ENCODE measurements at places on chromosomes 6 and 20. TPM values are rescaled to one million over a fixed set of nuclear protein-coding genes. Genes with fewer than 3 reads are reported as not detected.

PRICKLE4 gene
- 0.80 TPM for total RNA-seq

DNA sequence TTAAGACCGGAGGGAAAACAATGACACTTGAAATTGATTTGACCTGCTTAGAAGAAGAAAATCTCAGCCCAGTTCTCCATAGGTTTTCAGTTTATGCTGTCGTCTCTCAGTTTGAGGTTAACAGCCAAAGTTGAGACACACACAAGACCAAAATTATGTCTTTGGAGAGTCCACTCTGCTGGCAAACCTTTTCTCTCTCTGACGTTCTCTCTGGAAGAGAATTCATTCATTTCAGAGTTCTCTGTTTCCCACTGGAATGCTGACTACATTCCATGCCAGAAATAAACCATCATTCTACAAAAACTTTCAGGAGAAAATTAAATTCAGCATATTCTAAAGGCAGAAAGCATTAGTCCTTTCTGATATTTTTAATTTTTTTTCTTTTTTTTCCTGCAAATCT, 155.2 kb downstream of the TFAP2A start:
- no peak for DNase-seq

DNA sequence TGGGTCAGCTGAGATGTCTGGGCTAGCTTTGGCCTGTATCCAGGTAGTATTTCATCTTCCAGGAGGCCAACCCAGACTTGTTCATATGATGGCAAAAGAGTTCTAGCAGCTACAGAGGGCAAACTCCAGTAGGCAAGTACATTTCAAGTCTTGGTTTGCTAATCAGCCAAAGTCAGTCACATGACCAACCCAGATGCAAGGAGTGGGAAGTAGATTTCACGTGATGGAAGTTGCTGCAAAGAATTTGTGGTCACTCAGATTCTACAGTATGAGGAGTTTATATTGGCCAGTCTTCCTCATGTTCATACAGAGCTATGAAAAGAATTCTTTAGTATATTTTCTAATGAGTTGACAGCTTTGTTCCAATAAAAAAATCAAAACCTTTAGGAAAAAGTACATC, 101.8 kb downstream of the PHACTR1 start:
- DNase-seq: no peak

DNA sequence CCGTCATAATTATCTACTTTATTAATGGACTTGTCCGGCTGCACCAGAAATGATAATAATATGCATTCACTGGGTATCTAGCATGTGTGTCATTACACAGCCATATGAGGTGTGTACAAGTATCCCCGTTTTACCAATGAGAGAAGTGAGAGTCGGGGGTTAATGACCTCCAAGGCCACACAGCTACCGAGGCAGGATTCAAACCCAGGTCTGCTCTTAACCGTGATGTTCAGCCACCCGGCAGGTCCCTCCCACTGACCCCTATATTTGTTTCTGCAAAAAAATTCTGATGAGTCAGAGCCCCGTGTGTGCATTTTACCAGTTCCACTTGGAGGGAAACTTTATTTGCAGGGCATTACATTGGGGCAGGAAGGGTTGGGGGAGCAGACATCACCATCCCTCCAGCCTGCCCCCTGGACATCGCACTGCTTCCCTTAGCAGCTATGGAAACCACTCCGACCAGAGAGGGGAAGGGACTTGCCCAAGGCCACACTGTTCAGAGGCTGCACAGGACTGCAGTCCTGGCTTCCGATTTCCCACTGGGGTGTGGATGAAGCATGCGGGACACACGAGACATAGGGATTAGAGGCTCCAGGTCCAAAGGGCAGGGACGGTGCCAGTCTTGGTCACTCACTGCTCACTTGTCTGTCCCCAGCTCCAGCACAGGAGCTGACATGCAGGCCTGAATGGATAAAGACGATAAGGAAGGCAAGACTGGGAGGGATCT, 10.1 kb upstream of the SRC start:
- DNase-seq: no peak

DNA sequence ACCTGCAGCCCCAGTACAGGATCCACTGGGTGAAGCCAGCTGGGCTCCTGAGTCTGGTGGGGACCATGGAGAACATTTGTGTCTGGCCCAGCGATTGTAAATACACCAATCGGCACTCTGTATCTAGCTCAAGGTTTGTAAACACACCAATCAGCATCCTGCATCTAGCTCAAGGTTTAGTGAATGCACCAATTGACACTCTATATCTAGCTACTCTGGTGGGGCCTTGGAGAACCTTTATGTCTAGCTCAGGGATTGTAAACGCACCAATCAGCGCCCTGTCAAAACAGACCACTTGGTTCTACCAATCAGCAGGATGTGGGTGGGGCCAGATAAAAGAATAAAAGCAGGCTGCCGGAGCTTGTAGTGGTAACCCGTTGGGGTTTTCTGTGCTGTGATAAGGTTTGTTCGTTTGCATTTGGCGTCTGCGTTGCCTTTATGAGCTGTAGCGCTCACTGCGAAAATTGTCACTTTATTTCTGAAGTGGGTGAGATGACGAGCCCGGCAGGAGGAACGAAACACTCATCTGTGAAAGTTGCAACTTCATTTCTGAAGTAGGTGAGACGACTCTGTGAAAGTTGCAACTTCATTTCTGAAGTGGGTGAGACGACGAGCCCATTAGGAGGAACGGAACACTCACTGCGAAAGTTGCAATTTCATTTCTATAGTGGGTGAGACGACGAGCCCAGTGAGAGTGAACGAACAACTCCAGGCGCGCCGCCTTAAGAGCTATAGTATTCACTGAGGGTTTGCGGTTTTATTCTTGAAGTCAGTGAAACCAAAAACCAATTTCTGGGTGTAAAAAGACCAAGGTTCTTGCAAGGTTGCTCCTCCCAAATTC, 31.1 kb downstream of the SERPINB6 start:
- no peak for DNase-seq

DNA sequence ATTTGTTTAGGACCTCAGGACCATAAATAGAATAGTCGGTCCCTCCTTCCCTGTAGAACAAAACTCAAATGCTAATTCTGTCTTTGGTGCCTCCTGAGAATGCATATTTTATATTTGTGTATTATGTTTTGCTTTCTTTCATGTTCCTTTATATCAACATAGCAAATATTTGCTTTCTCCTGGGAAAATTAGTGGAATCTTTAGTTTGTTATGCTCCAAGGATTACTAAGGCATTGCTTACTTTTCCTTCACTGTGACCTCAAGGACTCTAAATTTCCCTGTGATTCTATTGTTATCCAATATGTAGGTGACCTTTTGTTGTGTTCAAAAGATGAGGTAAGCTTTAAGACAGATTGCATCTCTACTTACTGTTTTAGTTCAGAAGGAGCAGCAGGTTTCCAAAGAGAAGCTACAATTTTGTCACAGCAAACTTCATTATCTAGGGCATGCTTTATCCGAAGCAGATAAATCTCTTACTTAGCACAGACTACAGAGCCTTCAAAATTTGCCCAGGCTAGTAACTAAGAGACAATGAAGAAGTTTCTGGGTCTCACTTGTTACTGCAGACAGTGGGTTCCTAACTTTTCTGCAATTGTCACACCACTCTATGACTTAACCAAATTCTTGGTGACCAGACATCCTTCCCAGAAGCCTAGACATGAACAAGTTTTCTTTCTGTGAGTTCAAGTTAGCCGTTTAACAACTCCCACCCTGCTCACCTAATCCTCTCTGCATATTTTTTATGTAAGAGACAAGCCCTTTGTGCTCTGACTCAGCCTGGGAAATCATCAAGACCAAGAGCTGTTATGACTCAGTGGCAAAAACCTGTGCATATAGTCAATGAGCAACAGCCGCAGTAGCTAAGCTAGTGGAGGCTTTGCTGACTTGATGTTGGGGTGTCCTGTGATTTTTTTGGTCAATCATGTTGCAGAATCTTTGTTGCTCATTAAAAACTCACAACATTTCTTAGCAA, 378.8 kb downstream of the QKI start:
- DNase-seq: no peak

- no peak for DNase-seq
These were observed 163.3 kb downstream of the CD83 start for GRCh38 chr6:14280766-14281293.

GRCh38 chr20:63699466-63700198, 3.2 kb downstream of the TNFRSF6B start:
- DNase-seq: peak; percentile 24

DNA sequence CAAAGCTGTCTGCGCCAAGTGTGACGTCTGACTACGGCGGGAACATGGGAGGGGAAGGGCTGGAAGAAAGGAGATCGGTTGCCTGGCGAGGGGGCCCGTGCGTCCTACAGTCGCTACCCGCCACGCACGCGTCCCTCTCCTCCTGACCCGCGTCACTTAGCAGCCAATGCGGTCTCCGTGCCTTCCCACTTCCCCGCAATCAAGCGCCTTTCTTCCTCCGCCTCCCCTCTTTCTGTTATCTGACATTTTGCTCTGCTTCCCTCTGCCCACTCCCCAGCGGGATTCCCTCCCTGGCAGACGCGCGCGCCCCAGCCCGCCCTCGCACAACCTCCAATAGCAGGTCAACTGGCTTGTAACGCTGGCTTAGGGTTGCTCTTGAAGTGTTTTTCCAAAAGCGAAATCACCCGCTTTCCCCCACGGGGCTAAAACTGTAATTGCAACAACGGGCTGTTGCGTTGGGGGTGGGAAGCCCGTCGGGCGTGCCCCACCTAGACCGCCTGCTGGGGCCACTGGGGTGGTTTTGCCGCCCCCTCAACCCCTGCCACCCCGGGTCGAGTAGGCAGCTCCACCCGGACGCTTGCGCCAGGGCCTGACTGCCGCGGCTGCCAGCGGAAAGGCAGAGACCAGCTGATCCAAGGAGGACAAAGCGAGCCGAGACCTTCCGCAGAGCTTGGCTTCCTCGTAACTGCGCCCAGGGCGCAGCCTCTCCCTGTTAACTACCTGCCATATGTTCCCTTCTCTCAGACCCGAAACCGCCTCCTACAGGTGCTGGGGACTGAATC, 6.2 kb upstream of the SOX4 start:
- peak; percentile 78 for DNase-seq

GRCh38 chr20:46357030-46357514, 48.8 kb upstream of the CDH22 start:
- no peak for DNase-seq

Data from psoas muscle (tissue), 8 donors.